ENCODE measurements at places on chromosomes 6 and 20.

- DNase-seq: no peak
Measured at GRCh38 chr6:14051355-14051754, 66.2 kb upstream of the CD83 start.

DNA sequence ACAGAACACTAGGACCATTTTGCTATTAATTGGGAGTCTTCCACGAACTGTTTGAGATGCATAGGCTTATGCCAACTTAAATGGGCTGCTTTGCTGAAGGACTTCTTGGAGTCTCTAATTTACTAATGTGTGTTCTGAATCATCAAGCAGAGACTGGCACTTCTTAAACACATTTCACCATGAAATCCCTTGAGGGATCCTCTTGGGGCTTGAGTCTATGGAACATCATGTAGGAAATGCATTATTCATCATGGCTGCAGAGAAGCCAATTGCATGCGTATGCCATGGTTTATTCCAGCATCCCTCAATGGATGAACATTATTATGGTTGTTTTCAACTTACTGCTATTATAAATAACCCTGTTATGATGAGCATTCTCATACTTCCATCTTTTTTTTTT lies 73.4 kb downstream of the FGD2 start:
- DNase-seq: no peak

DNA sequence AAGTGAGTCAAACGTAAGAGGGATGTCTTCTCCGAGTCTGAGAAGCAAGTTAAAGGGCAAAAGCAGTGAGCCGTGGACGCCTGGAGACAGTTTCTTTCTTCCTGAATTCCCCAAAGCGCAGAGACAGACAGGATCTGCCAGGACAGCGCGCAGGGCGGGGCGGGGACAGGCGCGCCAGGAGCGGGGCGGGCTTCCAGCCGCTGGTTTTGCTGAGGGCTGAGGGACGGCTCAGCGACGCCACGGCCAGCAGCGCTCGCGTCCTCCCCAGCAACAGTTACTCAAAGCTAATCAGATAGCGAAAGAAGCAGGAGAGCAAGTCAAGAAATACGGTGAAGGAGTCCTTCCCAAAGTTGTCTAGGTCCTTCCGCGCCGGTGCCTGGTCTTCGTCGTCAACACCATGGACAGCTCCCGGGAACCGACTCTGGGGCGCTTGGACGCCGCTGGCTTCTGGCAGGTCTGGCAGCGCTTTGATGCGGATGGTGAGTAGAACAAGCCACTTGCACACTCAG lies at the start of gene SCGN:
TSS of gene SCGN (plus strand) at position 209 of the 509 bp plus-strand sequence. CDS start at position 398, 189 bp downstream.
- no peak for DNase-seq

GRCh38 chr6:167094436-167094819 lies 28.5 kb upstream of the CCR6 start:
- no peak for DNase-seq

- DNase-seq: peak; percentile 34
Measured at GRCh38 chr20:325889-326644, 715 bp downstream of the SOX12 start.

- DNase-seq: no peak
Measured at GRCh38 chr6:161437851-161438250, 164.0 kb upstream of the AGPAT4 start.

- DNase-seq: no peak
Measured at GRCh38 chr6:4008324-4009047, 70.5 kb downstream of the FAM217A start.

DNA sequence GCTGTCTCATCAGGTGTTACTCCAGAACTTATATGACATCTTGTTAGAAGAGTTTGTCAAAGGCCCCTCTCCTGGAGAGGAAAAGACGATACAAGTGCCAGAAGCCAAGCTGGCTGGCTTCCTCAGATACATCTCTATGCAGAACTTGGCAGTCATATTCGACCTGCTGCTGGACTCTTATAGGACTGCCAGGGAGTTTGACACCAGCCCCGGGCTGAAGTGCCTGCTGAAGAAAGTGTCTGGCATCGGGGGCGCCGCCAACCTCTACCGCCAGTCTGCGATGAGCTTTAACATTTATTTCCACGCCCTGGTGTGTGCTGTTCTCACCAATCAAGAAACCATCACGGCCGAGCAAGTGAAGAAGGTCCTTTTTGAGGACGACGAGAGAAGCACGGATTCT lies 43.7 kb upstream of the SMIM28 start:
- DNase-seq: no peak

- DNase-seq: no peak
Measured at GRCh38 chr6:79334674-79335073, 100.2 kb upstream of the HMGN3 start.

DNA sequence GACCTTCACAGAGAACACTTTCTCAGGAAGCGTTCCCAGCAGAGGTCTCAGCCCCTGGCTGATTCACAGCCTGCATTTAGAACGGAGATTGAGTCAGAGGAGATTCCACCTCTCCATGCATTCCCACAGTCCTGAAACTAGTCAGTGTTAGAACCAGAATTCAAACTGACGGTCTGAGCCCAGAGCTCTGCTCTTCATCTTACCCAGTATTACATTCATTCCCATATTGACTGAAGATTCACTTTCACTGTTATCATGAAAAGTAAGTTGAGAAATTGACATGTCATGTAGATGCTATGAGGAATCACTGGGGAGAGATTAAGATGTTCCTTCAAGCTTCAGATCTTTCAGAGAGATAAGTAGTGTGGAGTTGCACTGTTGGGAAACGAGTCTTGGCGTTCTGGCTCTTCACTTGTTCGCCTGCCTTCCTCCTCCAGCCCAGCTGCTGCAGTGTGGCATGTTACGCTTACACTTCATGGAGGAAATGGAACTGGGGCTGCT lies 28.3 kb downstream of the MAS1 start:
- no peak for DNase-seq

DNA sequence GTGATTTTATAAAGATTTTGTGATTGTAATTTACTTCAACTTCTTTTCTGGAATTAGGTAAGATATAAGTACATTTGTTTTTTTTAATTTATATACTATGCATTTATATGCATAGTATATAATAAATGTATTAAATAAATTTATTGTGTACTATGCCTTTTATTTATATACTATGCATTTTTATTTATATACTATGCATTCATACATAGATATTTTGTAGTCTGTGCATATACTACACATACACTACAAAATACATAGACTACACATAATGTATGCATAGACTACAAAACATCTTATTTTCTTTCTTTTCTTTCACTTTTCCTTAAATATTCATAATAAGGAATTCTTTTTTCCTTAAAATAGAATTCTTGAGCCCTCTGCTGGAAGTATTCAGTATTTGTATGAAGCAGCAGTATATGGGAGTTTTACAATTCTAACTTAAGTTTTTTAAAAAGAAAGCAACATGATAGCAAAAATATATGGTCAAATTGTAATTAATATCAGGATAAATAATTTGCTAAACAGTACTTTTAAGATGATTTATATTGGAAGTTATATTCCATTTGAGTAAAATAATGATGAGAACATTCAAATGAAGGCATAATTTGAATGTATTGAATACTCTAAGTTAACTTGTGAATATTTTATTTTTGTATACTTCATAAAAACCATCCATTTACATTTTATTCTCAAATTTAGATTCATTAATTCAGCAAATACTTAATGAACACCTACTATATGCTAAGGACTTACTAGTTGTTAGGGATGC lies 129.3 kb downstream of the KLHL32 start:
- DNase-seq: no peak

- no peak for DNase-seq
Measured at GRCh38 chr20:62543470-62544302, 67.9 kb upstream of the GATA5 start.

DNA sequence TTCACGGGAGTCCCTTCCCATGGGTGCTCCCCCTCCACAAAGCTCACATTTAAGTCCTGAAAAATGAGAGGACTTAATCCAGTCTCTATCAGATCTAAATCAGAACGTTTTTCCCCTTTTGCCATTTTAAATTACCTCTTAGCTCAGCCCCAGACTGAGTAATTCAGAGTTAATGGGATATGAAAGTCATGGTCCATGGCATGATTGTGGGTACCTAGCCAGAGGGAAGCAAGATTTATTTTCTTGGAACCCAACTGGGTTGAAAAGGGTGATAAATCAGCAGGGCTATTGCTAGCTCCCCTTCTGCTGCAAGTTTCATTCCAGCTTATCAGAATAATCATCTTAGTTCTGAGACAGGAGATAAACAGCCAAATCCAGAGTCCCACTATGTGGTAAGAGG lies 320.2 kb upstream of the CHD6 start:
- no peak for DNase-seq

DNA sequence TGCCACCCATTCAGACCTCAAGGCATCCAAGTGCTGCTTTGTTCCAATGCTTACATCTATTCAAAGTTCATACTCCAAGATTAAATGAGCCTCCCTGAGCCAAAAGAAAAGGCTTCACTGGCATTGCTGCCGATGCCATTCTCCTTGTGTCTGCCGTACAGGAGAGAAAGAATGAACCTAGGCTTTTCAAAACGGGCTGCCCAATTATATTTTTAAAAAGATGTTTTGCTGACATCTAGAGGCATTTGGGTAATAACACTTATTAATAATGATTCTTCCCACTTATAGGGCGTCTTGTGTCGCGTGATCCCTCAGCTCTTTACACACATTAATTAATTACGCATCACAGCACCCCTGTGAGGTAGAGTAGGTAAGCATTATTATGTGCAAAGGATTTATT lies 545.6 kb downstream of the PKHD1 start:
- DNase-seq: no peak

DNA sequence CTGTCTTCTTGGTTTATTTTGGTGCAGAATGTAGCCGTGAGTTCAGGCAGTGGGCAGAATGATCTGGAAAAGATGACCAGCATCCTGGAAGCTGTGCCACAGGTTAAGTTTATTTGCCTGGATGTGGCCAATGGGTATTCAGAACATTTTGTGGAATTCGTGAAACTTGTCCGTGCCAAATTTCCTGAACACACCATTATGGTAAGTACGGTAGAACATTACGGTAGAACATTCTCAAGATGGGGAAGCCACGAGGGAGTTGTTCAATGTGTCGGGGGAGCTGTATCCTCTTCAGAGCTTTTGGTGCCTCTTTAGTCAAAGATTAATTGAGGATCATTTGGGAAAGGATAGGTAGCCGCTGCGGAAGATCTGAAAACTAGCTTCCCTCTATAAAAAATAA lies 16.1 kb downstream of the GMPR start:
- no peak for DNase-seq

GRCh38 chr20:42442716-42443115 lies 747.0 kb downstream of the PTPRT start:
- no peak for DNase-seq

GRCh38 chr6:105774247-105774646 lies 311.9 kb upstream of the PRDM1 start:
- DNase-seq: no peak

- no peak for DNase-seq
Measured at GRCh38 chr6:101404775-101405174, 11.3 kb downstream of the GRIK2 start.

DNA sequence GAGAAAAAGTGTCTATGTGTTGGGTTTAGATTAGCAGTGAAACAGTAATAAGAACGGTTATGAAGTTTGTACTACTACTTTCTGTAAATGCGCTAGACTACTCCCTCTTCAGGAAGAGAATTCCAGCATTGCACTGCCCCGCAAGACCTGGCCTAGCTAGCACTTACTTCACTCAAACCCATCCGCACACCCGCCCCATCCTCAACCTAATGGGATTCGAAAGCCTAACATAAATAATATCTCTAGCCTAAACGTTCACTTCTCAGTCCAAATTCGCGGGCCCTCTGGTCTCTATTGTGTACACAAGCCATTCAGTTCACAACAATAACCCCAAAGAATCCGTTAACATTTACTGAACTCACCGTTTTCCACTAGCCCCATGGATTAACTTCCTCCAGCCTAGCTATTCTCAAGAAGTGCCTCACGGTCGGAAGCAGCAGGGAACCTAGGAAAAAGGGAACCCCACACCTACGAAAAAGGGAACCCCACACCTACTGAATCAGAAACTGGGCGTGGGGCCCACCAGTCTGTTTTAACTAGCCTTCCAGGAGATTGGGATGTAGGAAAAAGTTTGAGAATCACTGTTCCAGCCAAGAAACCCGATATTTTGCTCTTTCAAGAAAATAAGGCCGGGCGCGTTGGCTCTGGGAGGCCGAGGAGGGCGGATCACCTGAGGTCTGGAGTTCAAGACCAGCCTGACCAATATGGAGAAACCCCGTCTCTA lies 45.4 kb upstream of the BTN3A2 start:
- DNase-seq: no peak

GRCh38 chr6:54018722-54019121 lies 92.5 kb upstream of the MLIP start:
- no peak for DNase-seq

DNA sequence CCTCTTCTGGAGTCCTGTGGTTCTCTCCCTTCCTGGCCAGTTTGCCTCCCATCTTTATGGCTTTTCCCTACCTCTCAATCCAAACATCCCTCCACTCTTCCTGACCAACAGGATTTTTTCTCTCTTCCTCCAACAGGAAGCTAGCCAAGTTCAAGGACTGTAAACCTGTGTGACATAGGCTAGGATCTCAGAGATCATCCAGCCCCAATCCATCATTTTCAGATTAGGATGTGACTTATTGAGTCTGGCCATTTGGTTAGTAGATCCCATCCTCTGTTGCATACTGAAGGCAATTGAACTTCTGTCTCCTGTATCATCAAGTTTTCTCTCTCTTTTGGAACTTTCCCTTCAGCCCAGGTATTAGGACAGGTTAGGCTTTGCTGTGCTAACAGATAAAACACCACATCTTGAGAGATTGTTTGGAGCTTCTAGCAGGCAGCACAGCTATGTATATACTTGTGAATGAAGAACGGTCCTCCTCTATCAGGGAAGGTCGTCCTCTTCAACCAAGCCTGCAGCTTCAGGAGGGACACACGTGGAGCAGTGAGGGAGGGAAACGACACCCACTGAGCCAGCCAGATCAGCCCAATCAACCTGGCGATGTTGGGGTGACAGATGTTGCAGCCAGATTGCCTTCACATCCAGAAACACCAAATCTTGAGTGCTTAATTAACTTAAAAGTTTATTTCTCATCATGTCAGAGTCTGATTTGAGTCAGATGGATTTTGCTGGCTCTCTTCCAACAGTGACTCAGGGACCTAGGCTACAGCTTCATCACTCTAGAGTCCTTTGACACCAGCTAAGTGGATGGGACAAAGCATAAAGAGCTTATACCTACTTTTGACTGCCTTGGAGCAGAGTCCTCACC lies 106.8 kb downstream of the GJA10 start:
- no peak for DNase-seq

GRCh38 chr6:105561486-105561885 lies 158.6 kb upstream of the PREP start:
- no peak for DNase-seq

GRCh38 chr20:43691928-43692524 lies 25.1 kb downstream of the MYBL2 start:
- peak; percentile 16 for DNase-seq

- DNase-seq: no peak
Measured at GRCh38 chr20:9417665-9418064, 96.7 kb upstream of the LAMP5 start.

- DNase-seq: no peak
Measured at GRCh38 chr20:41177636-41178035, 40.3 kb downstream of the PLCG1 start.

DNA sequence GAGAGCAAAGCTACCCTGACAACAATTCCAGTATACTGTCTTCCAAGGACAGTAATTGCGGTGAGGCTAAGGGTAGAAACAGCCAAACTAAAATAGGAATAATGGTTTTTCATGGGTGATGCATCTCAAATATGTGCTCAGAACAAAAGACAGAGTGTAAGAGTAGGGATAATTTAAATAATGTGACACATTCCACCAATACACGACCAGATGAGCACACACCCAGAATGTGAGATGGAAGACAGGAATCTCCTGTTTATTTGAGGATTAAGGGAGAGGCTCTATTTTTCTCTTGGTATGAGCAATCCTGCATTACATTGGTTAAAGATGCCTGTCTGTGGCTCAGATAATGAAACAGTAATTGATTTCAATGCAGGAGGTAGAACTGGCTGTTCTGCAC lies 292.9 kb upstream of the ZFP64 start:
- no peak for DNase-seq

All from stimulated activated CD8-positive, alpha-beta memory T cell treated with anti-CD3 and anti-CD28 coated beads, Interleukin-7, amount 100 ng/mL, for 48 hours (primary cell).